ENCODE measurements at places on chromosomes 12 and 14.

GRCh38 chr12:82838827-82839226 lies 152.1 kb downstream of the TMTC2 start:
- no peak for DNase-seq

DNA sequence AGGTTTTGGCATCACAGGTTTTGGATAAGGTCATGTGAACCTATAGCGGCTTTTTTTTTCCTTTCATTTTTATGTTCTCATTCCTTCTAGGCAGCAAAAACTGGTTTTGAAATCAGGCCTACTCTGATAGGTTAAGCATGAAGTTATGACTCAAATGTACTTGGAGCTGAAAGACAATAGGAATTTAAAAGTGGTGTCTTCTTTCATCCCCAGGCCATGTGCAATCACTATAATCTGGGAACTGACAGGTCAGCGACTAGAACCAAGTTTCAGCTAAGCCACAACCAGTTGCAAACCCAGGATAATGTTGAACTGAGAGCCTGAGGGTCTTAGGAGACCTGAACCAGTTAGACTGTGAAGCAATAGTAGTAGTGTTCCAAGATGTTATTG lies 74.3 kb downstream of the ANO6 start:
- peak; percentile 82 for DNase-seq

GRCh38 chr12:50302686-50303085 lies 19.4 kb upstream of the LIMA1 start:
- DNase-seq: no peak

- no peak for DNase-seq
Observed at GRCh38 chr12:53939141-53940108, 794 bp downstream of the HOXC13 start.

- DNase-seq: no peak
Observed at GRCh38 chr12:54004841-54005530, 3.8 kb upstream of the HOXC8 start.

- DNase-seq: no peak
Observed at GRCh38 chr14:100526057-100526456, 61.2 kb downstream of the BEGAIN start.

DNA sequence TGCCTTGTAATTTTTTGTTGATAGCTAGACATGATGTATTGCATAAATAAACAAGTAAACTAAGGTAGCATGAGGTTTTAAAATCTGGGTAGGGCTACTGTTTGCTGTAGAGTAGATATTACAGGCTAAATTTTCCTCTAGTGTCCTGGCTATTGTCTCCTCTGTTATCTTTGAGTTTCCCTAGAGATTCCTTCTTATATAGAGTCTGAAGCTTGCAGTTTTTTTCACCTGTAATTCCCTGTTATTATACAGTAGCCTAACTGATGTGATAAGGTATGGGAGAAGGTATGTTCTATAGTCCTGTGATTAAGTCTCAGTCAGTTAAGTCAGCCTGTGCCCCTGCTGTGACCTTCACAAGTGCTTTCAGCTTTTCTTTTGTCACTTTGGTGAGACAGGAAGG lies 9.5 kb downstream of the ETFBKMT start:
- no peak for DNase-seq

DNA sequence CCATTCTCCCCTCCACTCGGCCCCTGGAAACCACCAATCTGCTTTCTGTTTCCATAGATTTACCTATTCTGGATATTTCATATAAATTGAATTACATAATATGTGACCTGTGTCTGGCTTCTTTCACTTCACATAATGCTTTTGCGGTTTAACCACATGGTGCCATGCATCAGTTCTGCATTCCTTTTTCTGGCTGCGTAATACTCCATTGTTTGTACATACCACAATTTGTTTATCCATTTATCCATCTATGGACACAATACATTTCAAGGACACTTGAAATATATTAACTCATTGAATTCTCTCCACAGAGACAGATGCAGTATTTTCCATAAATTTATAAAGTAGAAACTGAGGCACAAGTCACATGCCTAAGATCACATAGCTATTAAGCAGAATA lies 110.3 kb upstream of the ETV6 start:
- no peak for DNase-seq
